ENCODE measurements at places on chromosomes 4 and X.

- no peak for DNase-seq
These were observed 20.2 kb downstream of the GPAT3 start for GRCh38 chr4:83556006-83556707.

DNA sequence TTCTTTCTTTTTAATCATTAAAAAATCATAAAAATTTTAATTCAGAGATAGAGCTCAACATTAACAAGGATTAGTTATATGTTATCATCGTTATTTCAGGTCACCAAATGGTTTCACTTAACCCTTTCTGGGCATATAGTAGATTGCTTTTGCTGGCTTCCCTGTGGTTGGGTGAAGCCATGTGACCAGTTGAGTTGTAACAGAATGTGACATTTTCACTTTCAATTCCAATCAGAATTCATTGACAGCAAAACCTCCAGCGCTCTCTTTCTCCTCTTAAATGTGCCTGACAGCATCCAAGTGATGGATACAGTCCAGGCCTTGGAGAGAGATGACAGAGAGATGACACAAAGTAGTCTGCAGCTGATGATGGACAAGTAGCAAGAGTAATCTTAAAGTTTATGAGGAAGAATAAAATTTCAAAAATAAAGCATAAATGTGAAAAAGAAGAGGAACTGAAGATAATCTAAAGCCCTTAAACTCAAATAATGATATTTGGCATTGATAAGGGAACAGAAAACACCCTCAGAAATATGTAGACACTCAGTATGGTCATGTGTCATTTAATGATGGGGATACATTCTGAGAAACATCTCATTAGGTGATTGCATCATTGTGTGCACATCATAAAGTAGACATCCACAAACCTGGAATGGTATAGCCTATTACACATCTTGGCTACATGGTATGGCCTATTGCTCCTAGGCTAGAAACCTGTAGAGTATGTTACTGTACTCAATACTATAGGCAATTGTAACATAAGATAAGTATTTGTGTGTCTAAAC lies 92.3 kb upstream of the QRFPR start:
- DNase-seq: no peak

- DNase-seq: no peak
These were observed 16.6 kb downstream of the FGD1 start for GRCh38 chrX:54479136-54480111.

DNA sequence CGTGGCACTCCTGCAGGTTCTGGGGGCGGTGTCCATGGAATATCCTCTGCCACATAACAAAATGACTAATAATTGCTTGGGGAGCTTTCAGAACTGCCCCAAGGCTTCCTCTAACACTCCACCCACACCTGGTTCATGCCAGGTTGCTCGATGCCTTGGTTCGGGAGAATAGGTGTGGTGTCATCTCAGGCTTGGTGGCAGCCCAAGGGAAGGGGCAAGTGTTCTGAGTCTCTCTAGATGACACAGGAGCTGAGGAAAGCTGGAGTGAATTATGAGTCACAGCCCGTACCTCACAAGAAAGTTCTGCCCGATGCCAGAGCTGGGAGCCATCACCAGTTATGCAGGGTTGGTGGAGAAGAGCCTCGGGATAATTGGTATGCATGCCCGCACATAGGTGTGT lies 14.7 kb downstream of the FTSJ1 start:
- DNase-seq: no peak

- DNase-seq: no peak
These were observed 55.7 kb upstream of the SLC7A11 start for GRCh38 chr4:138297743-138298405.

GRCh38 chrX:115177932-115178331 lies 11.3 kb upstream of the RBMXL3 start:
- DNase-seq: no peak
